ENCODE measurements at places on chromosomes 2 and 18.

- DNase-seq: no peak
Measured at GRCh38 chr18:52289392-52289791, 50.6 kb upstream of the DCC start.

GRCh38 chr2:9770308-9771100 lies 72.8 kb upstream of the TAF1B start:
- DNase-seq: peak; percentile 22

DNA sequence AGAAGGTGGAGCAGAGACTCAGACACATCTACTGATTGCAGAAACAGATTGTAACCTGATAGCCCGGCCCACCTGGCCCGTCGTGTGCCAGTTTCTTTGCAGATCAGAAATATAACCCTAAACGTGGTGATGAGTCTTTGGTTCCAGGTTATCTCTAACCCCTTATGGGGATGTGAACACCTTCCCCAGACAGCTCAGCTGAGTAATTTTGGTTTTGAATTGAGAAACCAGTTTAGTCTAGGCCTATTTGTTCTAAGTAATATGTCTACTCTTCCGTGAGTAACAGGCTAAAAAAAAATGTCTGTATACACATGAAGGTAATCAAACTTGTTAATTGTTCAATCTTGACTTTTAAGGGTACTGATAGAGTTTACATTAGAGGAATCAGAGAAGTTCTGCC lies 35.7 kb downstream of the RASGRP3 start:
- no peak for DNase-seq

DNA sequence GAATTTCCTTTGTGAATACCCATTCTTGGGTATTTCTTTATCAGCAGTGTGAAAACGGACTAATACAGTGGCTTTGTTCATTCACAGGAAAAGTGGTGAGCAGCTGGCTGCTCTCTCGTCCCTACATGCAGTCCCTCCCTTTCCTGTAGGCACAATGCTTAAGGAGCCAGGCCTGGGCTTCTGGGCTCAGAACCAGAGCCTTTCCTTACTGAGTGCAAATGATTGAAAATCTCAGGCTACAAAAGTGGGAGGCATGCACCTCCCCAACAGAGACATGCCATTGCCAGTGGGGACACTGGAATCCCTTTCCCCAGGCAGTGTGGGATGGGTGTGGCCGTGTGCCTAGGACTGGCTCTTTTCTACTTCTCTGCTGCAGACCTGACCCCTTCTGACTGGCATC lies 61.3 kb downstream of the MCFD2 start:
- DNase-seq: no peak

- no peak for DNase-seq
Measured at GRCh38 chr2:10783421-10783820, 29.2 kb downstream of the PDIA6 start.

GRCh38 chr2:120912101-120912985 lies 176.7 kb downstream of the GLI2 start:
- DNase-seq: no peak

- DNase-seq: no peak
Measured at GRCh38 chr18:13657974-13658373, 68.4 kb downstream of the FAM210A start.

GRCh38 chr2:66233981-66234380 lies 200.9 kb upstream of the MEIS1 start:
- no peak for DNase-seq

DNA sequence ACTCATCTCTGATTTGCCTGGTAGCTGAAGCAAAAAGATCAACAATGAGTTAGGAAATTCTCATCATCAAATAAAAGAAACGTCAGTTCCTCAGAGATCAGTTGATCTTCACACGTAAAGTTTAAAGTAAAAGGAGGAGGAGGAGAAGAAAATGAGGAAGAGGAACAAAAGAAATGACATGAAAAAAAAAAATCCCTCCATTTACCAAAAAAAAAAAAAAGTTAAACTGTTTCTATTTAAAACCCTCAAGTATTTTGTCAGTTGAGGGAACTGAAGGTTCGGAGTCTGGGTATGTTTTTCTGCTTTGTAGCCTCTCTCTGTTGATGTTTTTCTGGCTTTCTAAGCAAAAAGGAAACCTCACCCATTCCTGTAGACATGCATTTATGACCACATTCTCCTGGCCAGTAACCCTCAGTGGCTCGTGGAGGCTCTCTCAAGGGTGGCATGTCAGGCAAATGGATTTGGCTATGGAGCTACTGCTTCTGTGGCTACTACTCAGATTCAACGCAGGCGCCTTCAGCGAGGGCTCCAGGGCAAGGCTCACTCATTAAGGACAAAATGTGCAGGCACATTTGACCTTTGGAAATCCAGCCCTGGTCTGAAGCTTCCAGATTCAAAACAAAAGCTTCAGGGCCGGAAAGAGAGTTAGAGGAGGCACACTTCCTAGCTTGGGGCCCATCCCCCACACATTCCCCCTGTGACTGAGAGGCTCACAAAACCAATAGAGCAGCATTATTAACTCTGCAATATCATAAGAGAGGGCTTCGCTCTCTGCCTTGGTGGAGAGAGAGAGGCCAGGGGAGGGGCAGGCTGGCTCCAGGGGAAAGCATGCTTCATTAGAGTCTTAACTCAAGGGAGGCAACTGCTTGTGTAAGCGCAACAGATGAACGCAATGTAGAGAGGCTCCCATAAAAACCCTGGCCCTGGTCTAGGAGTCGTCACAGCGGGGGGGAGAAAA lies 22.3 kb downstream of the KLF7 start:
- peak; percentile 33 for DNase-seq

- no peak for DNase-seq
Measured at GRCh38 chr18:46423226-46423805, 233.7 kb downstream of the LOXHD1 start.

DNA sequence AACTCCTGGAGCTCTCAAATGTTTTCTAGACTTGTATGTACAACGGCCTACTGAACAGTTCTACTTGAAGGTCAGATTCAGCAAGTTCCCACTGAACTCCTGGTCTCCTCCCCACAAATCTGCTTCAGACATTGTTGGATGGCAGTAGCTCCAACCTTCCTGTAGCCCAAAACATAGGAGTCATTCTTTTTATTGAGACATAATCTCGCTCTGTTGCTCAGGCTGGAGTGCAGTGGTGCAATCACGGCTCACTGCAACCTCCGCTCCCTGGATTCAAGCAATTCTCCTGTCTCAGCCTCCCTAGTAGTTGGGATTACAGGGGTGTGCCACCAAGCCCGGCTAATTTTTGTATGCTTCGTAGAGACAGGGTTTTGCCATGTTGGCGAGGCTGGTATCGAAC lies 47.3 kb downstream of the QPCT start:
- DNase-seq: no peak

DNA sequence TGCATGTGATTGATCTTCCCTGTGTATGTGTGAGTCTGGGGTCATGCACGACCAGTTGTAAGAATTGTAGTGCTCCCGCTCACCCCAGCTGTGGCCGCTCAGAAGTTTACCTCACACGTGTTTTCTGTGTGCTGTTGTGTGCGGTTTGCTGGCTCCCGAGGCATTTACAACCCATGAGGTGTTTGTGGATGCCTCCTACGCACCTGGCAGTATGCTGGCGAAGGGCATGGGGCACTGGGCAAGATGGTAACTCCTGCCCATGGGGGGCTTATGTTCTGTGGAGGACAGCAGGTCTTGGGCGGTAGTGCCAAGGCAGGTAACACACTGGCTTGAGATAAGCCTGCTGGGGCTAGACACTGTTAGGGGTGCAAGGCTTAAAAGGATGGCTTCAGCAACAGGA lies 102.6 kb upstream of the HS6ST1 start:
- DNase-seq: no peak

DNA sequence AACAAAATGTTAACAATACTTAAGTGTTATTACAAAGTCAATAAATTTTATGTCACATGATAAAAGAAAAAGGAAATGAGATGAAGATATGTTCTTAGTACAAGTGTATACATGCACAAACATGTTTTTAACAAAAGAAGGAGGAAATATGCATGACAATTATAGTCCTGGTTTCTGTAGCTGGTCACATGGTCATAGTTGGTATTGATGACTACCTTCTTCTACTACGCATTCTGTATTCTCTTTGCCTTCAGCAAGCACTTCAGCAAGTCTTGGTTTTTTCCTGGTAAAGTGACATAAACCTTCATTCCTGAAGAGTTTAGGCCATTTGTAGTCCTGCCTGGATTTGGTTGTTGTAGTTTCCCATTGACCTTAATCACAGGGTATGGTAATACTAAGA lies 121.3 kb upstream of the SYT4 start:
- DNase-seq: no peak

DNA sequence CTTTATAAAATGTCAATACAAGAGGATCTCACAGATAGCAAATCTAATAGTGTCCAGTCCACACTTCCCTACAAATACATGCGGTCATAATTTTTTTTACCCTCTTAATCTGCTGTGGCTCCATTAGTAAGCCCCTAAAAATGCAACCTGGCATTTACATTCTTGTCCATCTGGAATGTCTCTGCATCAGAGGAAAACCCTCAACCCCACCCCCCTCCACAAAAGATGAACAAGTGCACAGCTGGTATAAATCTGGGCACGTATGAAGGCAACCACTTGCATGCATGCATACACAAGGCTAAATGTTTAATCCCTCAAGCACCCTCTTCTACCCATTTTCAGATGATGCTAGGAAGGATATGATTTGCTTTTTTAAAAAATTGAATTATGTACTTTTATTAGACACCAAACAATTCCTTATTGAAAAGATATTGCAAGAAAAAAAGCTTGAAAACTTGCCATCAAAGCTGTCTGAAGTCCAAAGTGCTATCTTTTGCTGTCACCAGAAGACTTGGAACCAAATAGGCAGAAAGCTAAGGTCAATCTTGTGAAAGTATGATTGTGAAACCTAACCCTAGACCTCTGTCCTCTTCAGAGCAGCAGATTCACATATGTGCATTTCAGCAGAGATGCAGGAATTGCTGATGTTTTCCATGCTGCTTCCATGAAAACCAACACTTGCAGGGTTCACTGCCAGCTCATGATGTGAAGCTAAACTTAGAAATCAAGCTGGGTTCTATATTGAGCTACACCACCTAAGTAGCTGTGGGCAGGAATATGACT lies 39.0 kb downstream of the IRS1 start:
- no peak for DNase-seq

DNA sequence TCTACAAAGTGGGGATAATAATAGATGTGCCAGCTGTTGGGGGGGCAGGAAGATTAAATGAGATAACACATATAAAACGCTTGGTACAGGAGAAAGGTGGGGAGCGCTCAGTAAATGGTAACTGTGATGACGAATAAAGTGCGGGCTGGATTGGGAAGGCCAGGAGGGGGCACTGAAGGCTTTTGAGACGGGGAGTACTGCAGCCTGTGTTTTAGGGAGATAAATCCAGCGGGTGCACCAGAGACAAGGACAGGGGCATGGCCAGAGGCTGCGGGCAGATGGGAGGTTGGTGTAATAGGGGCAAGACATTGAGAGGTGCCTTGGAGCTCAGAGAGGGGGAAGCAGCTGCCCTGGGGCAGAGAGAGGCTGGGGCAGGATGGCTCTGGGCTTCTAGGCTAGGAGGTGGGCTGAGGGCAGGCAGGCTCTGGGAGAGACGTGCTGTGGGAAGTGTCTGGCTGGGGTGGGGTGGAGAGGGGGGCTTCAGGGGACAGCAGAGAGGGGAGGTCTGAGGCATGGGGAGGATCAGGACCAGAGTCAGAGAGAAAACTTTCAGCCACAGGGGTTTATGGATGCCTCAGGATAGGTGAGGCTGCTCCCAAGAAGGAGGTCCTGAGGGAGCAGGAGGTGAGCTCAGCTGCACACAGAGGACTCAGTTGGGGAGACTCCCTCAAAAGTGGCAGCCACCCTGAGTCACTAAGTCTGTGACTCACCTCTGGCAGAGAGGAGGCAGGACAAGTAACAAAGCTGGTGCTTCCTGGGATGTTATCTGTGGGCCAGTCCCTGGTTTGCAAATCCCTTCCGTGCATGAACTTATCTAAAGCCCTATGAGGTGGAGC lies 18.8 kb downstream of the TEX44 start:
- DNase-seq: no peak

- DNase-seq: no peak
Measured at GRCh38 chr2:233999182-233999581, 51.3 kb upstream of the SPP2 start.

DNA sequence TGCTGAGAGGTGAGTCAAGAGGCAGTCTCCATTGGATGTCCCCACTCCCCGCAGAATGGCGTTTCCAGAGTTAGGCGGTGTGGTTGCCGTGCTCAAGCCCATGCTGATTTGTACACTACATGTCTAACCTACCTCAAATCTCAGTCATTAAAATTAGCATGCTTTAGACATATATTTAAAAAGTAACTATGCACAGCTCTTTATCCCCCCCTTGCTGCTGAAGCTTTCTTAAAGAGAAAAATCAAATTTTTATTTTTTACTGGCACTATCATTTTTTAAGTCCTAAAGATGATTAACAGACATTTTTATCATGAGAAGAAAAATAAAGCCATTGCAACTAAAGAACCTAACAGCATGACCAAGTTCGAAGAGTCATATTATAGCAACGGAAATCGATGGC lies 42.9 kb downstream of the BOLA3 start:
- DNase-seq: no peak

DNA sequence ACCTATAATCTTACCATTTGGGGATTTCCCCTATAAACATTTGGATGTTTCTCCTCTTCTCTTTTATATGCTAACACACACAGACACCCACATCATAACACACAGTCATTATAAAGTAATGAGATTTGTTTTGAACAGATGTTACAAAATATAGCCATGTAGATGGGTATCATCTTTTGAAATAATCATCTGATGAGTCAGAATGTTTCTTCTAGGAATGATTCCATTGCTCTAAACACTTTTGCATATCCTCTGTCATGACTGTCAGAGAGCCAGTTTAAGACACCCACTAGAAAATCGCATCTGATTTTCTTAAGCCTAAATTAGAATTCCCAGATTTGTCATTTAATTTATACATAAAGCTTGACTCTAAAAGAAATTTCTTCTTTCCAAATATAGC lies 442.6 kb downstream of the CMPK2 start:
- DNase-seq: no peak

DNA sequence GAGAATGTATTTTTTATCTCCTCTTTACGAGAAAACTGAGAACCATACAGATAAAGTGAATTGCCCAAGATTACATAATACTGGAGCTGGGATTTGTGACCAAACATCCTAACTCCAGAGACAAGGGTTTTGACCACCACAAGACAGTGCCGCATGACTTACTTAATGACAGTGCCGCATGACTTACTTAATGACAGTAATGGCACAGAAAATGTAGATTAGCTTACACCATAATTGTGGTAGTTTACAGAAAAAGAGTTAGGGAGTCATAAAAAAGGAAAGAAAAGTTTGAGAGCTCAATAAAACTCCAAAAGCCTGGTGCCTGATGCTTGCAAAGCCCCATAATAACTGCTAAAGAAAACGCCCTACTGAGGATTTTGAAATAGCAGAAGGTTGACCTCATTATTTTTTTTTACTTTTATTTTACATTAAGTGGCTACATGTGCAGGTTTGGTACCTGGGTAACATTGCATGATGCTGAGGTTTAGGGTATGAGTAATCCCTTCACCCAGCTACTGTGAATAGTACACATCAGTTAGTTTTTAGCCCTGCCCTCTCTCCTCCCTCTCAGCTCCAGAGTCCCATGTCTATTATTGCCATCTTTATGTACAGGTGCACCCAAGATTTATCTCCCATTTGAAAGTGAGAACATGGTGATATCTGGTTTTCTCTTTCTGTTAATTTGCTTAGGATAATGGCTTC lies 310.0 kb upstream of the UBE2E3 start:
- DNase-seq: no peak

All from NCI-H345 (cell line).